ENCODE measurements at places on chromosomes 1 and 21.

- no peak for DNase-seq
Observed at GRCh38 chr1:64881281-64881680, 85.1 kb downstream of the JAK1 start.

GRCh38 chr1:197738927-197739326 lies 36.4 kb downstream of the DENND1B start:
- DNase-seq: no peak

DNA sequence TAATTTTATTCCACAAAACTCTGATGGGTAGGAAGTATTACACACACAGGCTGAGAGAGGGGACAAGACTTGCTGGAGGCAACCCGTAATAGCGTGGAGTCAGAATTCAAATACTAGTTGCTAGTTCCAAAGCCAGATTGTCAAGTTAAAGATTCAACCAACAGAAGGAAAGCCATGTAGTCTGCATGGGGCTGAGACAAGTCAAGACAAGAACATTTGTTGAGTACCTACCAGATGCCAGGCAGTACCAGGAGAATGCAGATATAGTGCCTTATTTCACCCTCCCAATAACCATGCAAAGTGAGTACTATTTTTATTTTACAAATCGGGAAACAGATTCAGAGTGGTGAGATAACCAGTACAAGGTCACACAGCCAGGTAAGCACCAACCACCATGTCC lies 110.4 kb upstream of the SPATA6 start:
- DNase-seq: no peak

DNA sequence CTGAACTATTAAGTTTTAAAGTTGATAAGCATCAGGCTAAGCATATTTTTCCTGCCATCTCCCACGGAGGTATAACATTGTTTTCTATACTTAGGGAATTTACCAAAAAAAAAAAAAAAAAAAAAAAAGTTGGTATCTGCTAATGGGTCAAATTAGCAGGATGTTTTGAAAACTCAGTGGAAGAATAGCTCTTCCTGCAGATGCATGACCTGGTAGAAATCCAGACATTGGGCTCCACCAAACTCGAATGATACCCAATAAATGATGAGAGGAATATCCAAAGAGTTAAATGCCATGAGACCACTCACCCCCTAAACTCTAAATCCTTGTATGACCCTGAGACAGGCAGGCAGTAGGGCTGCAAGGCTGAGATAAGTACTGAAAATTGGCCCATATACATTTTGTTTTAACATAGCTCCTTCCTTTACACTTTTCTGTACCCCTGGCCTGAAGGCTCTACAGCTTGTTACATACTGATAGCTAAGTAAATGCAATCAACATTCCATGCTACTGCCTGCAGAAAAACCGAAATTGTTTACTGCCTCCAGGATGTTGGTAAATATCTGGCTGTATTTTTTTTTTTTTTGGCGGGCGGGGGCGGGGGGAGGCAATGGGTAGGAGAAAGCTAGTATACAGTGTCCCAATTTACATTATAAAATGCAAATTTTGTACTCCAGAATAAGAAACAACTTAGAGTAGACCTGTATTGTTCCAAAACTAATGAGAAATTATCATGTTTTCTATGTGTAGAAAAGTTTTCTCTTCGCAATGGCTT lies 57.6 kb downstream of the NFIA start:
- no peak for DNase-seq

GRCh38 chr1:180513531-180513930 lies 11.2 kb upstream of the ACBD6 start:
- no peak for DNase-seq

DNA sequence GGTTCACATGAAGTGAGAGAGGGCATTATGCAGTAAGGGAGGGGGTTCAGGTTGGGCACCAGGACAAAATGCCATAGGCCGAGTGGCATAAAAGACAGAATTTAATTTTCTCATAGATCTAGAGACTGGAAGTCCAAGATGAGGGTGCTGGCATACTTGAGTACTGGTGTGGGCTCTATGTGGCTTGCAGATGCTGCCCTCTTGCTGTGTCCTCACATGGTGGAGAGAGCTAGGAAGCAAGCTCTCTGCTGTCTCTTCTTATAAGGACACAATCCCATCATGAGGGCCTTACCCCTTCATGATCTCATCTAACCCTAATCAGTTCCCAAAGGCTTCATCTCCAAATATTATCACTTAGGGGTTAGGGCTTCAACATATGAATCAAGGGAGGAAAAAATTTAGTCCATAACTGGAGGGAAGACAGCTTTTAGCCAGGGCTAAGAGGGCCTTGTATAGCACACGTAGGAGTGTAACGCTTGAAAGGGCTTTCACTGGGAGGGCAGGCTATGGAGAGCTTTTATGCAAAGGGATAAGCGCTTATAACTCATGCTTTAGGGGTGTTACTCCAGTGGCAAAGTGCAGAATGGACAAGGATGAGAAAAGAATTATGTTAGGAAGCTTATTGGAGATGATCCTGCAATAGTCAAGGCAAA lies 64.5 kb downstream of the PLPPR5 start:
- DNase-seq: no peak

DNA sequence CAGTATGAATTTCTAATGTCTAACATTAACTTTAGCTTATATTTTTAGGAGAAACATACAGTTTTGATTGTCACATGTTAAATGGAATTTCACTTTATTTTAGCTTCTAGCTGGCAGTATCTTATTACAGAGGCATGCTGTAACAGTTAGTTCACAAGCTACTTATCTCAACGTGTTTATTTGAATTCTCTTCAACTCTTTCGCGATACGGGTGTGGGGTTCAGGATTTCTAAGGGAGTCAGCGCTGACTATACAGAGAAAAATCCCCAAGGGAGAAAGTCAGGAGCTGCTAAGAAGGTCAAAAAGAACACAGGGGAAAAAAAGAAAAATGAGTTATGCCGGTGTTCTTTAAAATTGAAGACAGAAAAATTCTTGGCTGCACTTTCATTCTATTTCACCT lies 296.2 kb downstream of the VAV3 start:
- no peak for DNase-seq

DNA sequence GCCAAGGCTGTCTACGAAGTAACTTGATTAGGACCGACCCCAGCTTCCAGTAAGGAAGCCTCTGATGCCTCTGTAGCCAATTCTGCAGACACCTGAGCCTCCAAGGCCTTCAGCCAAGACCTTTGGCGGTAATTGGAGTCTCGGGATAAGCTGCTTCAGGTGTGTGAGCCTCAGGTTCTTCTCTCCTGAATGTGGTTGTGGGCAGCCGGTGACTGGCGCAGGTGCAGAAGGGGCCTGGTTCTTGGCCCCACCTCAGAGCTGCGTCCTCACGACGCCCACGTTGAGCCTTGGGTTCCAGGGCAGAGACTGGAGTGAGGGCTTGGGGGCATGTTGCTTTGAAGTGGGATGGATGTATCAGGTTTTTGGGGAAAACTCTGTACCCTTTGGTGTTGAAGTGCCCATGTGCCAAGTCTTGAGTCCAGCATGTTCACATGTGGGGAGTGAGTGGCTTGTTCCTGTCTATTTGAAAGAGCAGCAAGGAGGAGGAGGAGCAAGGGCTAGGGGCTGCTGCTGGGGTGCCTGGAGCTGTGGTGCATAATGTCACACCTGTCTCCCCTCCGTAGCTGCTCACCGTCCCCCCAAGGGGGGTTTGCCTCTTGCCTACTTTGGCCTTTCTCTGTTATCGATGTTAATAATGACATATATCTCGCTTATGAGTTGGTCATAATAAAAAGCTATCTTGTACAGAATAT lies 1.4 kb downstream of the PSEN2 start:
- DNase-seq: no peak

DNA sequence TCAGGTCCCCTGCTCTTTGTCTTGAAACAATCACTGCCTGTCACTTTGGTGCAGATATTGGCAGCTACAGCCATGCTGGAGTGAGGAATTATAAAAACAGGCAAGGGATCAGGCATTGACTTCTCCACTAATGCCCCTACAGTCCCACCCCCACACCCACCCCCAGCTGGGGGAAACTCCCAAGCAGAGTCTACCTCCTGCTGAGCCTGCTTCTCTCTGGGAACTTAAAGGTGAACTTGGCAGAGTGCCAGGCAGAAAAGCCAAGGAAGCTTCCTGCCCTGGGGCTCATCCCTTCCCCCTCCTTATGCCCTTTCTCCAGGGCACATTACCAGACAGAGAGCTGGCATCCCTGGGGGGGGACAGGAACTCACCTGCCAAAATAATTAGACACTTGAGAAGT lies 6.7 kb downstream of the NCMAP start:
- peak; percentile 53 for DNase-seq

GRCh38 chr1:221875004-221875330 lies 133.1 kb upstream of the DUSP10 start:
- no peak for DNase-seq

DNA sequence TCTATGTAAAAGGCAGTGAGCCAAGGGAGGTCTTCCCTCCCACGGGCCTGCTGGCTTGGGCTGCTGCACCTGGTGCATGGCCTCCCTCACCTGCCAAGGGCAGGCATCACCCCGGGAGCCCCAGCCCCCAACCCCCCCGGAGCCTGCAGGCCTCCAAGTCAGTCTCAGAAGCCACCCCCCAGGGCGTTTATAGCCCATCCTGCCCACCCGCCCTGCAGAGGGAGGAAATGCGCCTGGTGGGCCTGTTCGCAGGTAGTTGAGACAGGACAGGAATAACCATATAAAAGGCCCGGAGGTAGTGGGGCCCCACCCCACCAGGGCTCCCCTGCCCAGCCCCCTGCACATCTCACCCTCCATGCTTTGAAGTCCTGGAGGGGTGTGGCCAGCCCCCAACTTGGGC lies 18.2 kb upstream of the ARF1 start:
- no peak for DNase-seq

GRCh38 chr1:211829343-211830054 lies 1.1 kb downstream of the LPGAT1 start:
- no peak for DNase-seq

DNA sequence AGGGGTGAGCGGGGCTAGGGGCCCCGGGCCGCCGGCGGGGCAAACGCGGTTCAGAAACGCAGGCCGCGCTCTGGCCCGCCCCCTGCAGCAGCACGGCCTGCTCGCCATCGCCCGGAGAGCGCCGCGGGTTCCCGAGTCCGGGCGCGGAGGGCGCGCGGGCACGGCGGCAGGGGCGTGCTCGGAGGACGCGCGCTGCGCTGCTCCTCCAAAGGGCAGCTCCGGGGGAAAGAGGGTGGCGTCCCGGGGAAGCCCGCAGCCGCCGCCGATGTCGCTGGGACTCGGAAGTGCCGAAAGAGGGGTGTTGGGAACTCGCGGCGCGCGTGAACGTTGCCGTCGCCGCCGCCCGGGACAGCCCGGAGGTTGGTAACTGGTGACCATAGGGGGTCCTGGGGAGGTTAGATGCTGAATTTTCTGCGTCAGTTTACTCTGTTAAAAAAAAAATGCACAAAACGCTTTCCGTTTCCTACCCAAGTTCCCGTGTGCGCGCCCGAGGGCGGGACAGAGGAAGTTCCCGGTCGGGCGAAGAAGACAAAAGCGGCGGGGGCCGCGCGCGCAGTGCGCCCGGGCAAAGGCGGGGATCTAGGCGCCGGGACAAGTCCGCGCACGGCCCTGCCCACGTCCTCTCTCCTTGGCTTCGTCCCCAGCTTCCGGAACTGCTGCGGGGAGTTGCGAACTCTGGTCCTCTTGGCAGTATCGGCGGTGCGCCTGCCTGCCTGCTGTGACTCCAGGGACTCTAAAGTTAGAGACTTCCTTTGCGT lies at the start of gene HHAT:
TSS of gene HHAT (plus strand) at position 157 of the 758 bp plus-strand sequence. CDS start 20,074 bp downstream, outside the sequence.
- no peak for DNase-seq
